ENCODE measurements at places on chromosomes 7 and 10. TPM values are rescaled to one million over a fixed set of nuclear protein-coding genes. Genes with fewer than 3 reads are reported as not detected.
A peak's percentile ranks its signal among the peaks of the same experiment; 100 is the strongest.

- DNase-seq, result peak; percentile 47
These were observed 39.6 kb downstream of the COL26A1 start for GRCh38 chr7:101402081-101402779.

GRCh38 chr7:1985936-1986335 is 246.8 kb downstream of the MAD1L1 start:
- no peak for DNase-seq

Gene OR6V1
- not detected for total RNA-seq

DNA sequence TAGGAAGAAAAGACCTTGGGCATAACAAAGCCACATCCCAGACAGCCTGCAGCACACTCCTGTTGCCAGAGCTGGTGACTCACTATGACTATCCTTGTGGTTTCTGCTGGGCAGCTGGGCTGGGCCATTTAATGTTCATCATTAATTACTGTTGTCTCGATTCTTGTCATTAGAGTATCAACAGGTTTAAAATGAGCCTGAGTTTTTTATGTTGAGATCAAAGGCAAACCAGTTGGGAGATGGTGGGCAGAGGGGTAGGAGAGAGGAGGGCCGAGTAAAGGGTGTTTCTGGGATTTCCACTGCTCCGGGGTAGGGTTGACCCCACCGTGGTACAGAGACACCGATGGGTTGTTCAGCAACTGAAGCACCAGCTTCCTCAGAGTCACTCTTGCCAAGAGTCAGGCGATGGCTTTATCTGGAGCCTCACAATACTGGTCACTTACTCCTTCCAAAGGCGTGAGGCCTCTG is 128.7 kb upstream of the LYZL1 start:
- DNase-seq, result peak; percentile 92

DNA sequence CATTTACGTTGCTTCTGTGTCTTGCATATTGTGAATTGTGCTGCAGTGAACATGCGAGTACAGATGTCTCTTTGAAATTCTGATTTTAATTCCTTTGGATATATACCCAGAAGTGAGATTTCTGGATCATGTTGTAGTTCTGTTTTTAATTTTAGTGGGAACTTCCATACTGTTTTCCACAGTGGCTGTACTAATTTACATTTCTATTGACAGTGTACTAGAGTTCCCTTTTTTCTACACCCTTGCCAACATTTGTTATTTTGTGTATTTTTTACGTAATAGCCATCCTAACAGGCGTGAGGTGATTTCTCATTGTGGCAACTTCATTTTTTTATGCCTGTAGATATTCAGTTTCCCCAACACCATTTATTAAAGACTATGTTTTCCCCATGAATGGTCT is 144.7 kb upstream of the INHBA start:
- no peak for DNase-seq

GRCh38 chr10:3785251-3785850 is 342 bp upstream of the KLF6 start:
- peak; percentile 98 for DNase-seq

Gene BRAT1
- 56.2 TPM for total RNA-seq

GRCh38 chr7:99624484-99624883 is 7.7 kb downstream of the ZSCAN25 start:
- no peak for DNase-seq

DNA sequence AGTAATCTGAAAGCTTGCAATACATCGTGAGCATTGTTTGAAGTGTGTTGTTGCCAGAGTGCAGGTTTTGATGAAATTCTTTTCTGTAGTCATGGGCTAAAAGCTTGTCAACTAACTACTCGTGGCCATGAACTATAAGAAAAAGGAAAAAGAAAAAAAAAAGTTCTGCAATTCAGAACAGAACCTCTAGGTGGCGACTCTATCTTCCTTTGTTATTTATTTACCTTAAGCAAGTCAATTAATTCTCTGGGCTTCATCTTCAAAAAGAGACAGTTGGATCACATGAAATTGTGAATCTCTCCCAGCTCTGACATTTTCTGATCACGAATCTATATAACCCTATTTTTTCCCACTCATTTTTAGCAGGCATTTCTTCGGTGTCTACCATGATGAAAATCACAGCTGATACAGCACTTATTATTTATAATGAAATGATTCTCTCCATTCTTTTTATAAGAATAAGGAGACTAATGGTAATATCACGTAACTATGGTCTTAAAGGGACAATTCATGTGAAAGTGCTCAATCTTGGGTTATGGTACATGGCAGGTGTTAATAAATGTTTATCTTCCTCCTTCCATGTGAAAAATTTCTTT is 18.8 kb downstream of the TMEM196 start:
- DNase-seq, result peak; percentile 69

Gene NME8
- total RNA-seq, result not detected
